GM06990 (cell line): ENCODE measurements at places on chromosomes 7 and 10.

- no peak for DNase-seq
Observed at GRCh38 chr10:110672580-110672919, 28.4 kb downstream of the RBM20 start.

DNA sequence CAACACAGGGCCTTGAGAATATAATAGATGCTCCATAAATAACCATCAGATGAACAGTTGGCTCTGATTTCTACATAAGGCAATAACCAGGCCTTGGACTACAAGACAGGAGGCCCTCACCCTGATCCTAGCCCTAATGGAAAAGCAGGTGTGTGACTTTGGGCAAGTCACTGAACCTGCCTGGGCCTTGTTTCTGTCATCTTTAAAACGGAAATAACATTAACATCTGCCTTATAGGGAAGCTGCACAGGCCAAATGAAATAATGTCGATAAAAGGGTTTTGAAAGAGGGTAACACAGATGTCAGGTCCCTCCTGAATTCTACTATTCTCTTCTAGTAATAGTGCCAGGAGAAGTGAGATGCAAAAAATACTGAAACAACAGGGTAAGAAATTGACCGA, 20.7 kb downstream of the PIK3AP1 start:
- no peak for DNase-seq

DNA sequence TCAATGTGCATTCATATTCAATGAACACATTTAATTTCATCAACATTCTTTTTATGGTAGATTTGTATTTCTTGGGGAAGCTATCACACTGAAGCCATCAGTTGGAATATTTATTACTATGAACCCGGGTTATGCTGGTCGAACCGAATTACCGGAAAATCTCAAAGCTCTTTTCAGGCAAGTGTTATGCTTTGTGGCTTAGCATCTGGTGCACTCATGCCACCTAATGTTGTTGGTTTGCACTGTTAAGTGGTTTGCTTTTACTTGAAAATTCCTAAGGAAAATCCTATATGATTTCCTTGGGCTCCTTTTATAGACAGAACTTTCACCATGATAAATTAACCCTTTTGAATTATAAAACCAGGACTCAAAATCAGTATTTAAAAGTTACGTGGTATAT, 147.9 kb downstream of the DNAH11 start:
- DNase-seq = no peak

DNA sequence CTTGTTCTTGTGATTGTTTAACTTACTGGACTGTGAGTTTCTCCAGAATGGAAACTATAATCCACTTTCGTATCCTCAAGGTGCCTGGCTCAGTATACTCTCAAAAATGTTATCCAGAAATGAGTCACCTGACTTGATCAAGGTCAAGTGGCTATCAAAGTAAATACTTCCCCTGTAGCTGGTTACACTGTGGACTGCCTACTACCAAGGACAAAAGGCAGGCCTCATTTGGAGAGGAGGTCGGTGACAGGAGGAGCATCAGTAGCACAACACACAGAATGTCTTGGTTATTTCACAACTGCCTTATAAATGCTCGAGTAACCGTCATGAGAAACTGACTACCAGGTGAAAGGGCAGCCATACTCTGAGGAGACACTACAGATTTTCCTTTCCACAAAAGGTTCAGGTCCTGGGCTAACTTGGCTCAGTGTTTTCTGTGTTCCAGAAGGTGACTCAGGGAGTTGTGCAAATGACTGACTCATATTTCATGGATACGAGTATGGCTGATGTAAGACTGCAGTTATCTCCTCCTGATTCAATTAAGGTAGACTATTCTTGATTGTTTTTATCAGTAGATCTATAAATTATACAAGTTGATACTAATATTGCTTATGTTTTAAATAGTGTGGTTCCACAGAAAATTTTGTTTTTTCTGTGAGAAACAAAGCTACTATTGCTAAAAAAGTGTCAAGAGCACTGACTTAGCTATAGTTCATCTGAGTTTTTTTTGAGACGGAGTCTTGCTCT, 4.2 kb upstream of the CCNY start:
- DNase-seq = no peak

DNA sequence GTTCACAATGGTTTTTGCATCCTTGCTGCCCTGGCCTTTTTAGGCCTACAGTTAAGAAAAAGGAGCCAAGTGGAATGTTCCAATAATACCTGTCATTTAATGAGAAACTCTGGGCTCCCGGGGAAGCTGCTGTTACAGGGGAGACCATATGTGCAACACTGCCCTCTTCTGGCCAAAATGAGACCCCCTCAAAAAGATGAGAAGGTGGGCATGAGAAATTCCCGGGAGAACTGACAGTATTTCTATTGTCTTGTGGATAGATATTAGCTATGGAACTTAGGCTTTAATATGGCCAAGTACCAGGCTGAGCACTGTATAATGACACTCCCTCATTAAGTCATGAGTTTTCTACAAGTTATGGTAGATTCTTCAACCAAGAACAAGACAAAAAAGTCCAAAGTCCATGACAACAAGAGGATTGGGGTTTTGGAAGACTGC, 99.4 kb downstream of the CCDC3 start:
- DNase-seq = no peak

DNA sequence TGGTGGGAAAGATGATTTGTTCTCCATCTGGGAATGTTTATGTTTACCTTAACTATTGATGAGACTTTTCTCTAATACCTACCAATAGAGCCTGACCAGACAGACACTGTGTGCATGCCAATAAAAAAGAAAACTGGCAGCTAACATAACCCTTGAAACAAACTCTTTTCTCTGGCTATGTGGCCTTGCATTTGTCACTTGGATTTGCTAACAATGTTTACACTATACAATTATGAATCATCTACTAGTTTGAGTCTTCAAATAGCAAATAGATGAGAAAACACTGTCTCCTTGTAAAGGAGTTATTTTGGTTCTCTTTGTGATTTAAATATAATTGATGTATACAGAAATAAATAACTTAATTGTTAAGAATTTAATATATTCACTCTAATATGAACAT, 273.1 kb downstream of the SEMA3D start:
- no peak for DNase-seq

- no peak for DNase-seq
Observed at GRCh38 chr10:123621492-123621891, 44.7 kb upstream of the GPR26 start.

GRCh38 chr10:11875494-11876281, 52.5 kb downstream of the PROSER2 start:
- no peak for DNase-seq

GRCh38 chr10:672203-672602, 17.3 kb downstream of the DIP2C start:
- DNase-seq = no peak

DNA sequence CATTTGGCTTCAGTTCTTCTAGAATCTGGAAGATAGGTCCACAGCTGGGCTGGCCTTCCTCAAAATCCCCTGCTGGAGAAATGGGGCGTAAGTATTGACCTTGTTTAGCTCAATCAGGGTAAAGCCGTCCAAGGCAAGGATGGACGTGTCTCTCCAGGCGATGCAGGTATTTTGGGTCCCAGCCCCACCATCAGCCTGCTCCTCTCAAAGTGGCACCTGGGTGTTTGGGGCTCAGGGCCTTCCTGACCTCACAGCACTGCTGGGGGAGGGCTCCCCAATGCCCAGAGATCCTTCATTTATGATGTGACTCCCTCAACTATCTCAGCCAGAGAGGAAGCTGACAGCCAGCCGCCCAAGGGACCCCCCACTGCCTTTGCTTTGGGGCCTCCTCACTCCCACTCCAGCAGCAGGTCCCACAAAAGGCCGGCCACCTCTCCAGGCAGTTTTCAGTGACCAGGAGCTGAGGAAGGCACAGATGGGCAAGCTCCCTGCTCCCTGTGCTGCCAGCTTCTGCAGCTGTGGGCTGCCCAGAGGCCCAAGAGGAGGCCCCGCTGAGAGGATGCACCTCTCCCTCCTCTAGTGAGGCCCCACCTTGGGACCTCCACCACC, 140.0 kb upstream of the TCERG1L start:
- no peak for DNase-seq

DNA sequence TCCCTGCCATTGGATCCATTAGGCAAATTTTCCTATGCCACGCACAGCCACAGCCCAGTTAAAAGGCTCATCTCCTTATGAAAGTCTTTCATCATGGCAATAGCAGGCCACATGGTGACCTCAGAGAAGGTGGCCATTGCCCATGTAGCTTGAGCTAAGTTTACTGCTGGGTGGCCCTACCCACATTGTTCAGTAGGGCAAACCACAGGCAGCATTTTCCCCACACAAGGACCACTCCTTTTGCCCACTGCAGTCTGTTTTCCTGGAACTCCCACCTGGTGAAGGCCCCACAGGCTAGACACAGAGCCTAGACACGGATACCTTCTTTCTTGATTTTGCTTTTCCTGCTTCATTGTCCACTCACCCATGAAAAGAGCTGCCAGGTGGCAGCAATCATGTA, 101.5 kb upstream of the NPVF start:
- no peak for DNase-seq

GRCh38 chr7:98133621-98134303, 27.1 kb downstream of the LMTK2 start:
- DNase-seq = no peak

GRCh38 chr10:14039968-14040668, 290.6 kb downstream of the FRMD4A start:
- no peak for DNase-seq

DNA sequence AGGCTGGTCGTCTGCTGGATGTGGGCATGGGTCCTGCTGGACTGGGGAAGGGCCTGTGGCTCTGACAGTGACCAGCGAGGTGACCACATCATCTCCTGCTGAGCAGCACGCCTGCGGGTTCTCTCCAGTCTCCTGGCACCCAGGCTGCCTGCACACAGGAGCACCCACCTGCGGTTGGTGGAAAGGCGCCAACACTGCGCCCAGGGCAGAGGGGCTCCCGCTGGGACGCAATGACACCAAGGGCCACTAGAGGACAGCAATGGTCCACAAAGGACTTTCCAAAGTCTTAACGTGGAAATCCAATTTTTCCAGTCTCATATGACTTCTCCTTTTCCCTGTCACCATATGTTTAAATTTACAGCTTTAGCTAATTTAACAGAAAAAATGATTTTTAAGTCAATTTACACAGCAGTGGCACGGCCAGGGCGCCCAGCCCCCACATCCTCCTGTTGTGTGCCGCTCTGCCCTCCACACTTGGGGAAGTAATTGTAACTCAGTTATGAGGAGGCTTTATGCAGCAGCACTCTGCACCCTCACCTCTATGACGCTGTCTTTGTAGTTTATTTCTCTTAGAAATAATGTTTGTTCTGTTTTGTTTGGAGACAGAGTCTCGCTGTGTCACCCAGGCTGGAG, 38.1 kb downstream of the CFAP46 start:
- no peak for DNase-seq

DNA sequence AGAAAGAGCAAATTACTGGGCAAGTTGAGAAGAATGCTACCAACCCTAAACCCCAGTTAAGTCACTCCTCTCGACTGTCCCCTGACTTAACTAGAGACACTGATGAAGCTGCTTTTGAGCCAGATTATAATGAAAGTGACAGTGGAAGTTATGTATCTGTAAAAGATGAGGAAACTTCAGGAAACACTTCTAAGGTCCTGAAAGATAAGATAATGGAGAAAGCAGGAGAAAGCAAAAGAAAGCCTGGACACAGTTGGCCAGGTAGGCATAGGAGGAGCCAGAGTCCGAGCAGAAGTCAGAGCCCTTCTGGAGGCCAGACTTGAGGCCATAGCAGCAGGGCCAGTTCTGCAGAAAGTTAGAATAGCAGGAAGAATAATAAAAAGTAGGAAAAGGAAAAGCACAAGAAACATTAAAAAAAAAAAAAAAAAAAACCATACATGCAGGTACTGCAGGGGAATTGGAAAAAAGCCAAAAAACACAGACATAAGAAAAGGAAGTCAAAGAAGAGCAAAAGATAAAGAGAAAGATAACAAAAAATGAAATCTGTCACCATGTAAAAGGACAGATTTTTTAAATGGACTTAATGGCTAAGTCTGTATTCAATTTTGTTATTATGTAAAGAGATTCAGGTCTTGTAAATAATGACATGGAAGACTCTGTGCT, 101.0 kb upstream of the KCNMA1 start:
- DNase-seq = no peak

DNA sequence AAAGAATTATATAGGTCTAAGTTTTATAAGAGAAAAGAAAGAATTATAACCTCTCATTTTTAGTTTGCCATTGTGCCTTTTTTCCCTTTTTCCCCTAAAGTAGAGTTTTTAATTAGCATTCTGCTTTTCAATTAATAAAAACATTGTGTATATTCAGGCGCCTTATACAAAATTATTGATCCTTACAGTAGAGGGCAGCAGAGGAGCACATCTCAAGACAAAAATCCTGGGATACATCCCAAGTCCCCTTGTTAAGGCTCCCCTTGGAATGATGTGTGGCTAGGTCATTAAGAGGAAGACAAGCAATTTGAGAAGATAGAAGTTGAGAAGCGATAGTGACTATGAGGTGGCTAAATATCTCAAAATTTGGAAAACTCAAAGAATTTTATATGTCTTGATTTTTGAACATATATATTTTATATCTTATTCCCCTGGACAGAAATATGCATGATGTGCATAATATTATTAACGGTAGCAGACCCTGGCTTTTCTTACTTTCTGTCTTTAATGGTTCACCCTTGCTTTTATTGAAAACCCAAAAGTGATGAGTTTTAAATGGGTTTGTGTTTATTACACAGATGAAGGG, 19.1 kb upstream of the TPK1 start:
- no peak for DNase-seq

GRCh38 chr10:80535671-80536360, 1.9 kb upstream of the SH2D4B start:
- DNase-seq = peak; percentile 87

GRCh38 chr7:37031571-37032257, 307.4 kb upstream of the AOAH start:
- DNase-seq = no peak

GRCh38 chr7:51040787-51041186, 258.1 kb upstream of the GRB10 start:
- no peak for DNase-seq

DNA sequence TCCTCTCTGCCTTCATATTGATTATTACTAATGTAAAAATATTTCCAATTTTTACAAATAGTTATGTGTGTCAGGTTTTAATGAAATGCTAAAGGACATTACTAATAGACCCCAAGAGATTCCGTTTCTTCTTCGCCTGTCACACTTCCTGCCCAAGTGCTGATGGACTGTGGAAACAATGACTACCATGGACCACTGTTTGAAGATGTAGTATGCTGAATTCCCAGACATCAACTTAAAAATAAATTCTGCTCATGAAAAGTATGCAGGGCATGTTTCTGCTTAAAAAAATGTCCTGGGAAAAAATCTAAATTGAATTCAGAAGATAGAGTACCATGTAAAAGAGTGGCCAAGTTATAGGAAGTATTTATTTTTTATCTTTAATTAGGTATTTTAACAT, 52.1 kb downstream of the ST7 start:
- DNase-seq = no peak
